ENCODE measurements at places on chromosomes 5 and 9.

GRCh38 chr9:129069862-129070641 is 10.9 kb upstream of the DOLPP1 start:
- DNase-seq = no peak

DNA sequence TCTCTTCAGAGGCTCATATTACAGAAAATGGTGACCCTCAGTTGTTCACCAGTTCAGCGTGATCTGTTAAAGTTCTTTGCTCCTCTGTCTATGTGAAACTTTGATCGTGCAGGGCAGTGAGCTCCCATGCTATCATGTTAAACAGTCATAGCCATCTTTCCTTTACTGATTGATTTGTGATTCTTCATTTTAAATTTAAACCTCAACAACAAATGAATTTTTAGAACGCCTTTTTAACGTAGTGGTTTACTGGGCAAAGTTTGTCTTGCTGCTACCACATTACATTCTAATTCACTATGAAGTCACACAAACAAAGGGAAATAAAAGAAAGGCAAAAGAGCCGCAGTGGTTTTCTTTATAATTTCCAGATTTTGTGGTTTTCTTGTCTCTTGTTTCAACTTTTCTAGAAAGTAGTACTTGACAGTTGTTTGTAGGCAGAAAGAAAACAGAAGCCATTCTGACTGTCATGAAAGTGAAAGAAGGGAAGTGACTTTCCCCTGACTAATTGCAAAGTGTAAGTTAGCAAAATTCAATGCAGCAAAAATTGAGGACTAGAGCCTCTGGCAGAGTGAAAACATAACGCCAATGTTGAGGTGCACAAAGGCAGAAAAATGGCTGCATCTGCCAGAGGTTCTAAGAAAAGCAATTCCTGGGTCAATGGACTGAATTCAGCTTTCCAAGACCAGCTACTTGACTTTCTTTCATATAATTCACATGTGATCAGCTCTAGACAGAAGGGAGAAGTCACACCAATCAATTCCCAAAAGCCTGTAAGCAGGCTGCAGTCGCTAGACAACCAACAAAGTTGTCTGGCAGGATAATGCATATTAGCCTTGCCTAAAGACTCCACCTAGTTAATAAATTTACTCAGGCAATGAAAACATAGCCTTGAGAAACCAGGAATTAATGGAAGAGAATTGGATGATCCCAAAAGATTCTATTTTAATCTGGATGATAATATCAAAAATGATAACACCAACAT is 7.1 kb upstream of the IFNA6 start:
- DNase-seq = no peak

- DNase-seq = no peak
Observed at GRCh38 chr5:133392448-133392847, 219.9 kb downstream of the FSTL4 start.

DNA sequence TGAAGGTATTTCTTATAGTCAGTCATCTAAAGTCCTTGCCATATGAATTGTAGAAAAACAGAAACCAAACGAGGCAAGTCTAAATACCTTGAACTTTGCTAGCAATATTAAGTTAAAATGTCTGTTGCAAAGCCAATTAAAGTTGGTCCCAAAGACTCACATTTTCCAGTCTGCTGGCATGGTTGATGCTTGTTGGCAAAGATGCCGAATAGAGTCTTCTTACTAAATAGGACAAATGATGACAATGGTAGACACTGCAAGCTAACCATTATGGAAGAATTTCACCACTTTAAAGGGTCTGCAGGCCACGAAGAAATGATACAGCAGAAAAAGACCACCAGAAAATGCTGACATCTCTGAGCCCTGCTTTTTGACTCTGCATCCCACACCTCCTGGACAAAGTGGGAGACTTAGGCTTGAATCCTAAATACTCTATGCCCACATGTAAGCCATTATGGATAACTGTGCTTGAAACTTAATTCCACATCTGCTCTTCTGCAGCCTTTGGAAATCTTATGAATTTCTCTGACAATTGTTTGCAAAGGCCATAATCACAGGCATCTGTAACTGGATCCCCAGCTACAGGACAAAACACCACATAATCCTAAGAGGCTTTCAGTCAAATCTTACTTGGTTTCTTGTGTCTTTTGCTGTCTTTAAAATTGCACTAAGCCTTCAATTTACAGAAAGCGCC is 61.3 kb downstream of the LHFPL2 start:
- no peak for DNase-seq

- no peak for DNase-seq
Observed at GRCh38 chr5:946720-947625, 54.3 kb downstream of the TRIP13 start.

DNA sequence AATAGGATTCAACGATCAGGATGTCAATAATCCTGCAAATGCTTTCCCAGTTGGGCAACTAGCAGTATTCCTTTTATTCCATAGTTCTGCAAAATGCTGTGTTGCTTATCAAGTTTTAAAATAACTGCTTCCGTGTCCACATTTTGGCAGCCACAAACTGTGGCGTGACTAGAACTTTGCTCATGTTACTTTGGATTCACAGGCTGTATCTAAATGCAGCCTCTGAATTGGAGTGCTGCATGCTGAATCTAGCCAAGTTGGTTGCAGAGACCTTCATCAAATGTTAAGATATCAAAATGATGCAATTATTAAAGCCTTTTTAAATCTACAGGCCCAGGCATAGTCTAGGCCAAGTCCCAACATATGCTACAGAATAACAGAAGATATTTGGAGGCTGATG is 249.2 kb downstream of the NR2F1-AS1 start:
- no peak for DNase-seq

- no peak for DNase-seq
Observed at GRCh38 chr5:121158451-121158850, 693.2 kb upstream of the FTMT start.

- DNase-seq = no peak
Observed at GRCh38 chr5:58077416-58077815, 382.5 kb downstream of the PLK2 start.
